Activated CD8-positive, alpha-beta memory T cell treated with anti-CD3 and anti-CD28 coated beads for 36 hours (primary cell): ENCODE measurements at places on chromosomes 4 and X. TPM values are rescaled to one million over a fixed set of nuclear protein-coding genes. Genes with fewer than 3 reads are reported as not detected.

The TMEM154 gene
- 17.7 TPM for total RNA-seq

The CPE gene
- total RNA-seq = not detected

The TRIM61 gene
- total RNA-seq = 2.9 TPM

The SUV39H1 gene
- total RNA-seq = 33.1 TPM

The STARD8 gene
- 0.19 TPM for total RNA-seq

The OFD1 gene
- total RNA-seq = 25.3 TPM

The CD38 gene
- total RNA-seq = 29.5 TPM
